ENCODE measurements at places on chromosomes 13 and 19. TPM values are rescaled to one million over a fixed set of nuclear protein-coding genes. Genes with fewer than 3 reads are reported as not detected.

The SMIM44 gene
- not detected for total RNA-seq

The PNMA8B gene
- 1.4 TPM for total RNA-seq

The SIGLEC11 gene
- not detected for total RNA-seq

The SPTBN4 gene
- 1.8 TPM for total RNA-seq

The ZIC5 gene
- not detected for total RNA-seq

The APLP1 gene
- 3.9 TPM for total RNA-seq

The CYP2B6 gene
- not detected for total RNA-seq

The NRTN gene
- 0.14 TPM for total RNA-seq

The CD37 gene
- total RNA-seq, result not detected

The WDR87 gene
- total RNA-seq, result not detected

The IL17D gene
- 1.3 TPM for total RNA-seq

The ZNF44 gene
- total RNA-seq, result 10.4 TPM

The PLA2G4C gene
- 11.8 TPM for total RNA-seq

The LHFPL6 gene
- total RNA-seq, result 111 TPM

The F2RL3 gene
- total RNA-seq, result 0.18 TPM

The NAA16 gene
- 5.3 TPM for total RNA-seq

The SPRY2 gene
- 11.3 TPM for total RNA-seq

The ZNF98 gene
- total RNA-seq, result not detected

The ZNF626 gene
- total RNA-seq, result 14.9 TPM

The CABP5 gene
- total RNA-seq, result not detected
